ENCODE measurements at places on chromosomes 6 and 20. TPM values are rescaled to one million over a fixed set of nuclear protein-coding genes. Genes with fewer than 3 reads are reported as not detected.
A peak's percentile ranks its signal among the peaks of the same experiment; 100 is the strongest.

Gene EYA2
- total RNA-seq, result 1.7 TPM

Gene FOXP4
- total RNA-seq, result 1.3 TPM

DNA sequence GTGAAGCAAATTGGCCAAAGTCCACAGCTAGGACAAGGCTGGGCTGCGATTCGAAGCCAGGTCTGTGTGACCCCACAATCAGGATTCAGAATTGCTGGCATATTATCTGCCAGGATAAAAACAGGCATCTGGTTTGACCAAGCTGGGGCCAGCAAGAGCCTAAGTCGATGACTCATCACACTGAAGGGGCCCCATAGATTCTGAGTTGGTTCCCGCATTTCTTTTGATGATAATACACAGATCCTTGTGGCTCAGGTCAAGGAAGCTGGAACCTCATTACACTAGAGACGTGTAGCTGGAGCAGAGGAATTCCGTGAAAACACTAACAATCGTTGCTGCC, 6.5 kb downstream of the KCNB1 start:
- no peak overlapping the region for H3K4me3 ChIP-seq
- H3K27me3 ChIP-seq, result peaks cover 3% of the 10 kb centered on the region

DNA sequence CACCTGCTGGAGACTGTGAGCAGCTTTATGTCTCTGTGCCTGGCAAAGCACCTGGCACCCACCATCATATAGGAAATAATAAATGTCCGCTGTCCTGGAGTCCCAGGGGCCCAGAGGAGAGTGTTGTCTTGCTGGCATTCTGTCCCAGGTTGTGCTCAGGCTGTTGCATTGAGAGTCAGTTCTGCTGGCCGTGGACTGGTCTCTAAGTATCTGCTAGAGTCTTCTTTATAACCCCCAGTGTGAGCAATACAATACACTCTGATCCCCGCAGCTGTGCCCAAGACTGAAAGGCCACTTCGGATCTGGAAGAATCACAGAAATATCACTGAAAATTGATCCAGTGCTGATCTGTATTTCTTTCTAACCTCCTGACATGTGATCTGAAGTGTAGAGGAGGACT, 38.3 kb upstream of the HINT3 start:
- H3K27me3 ChIP-seq, result no peaks in the 10 kb centered on the region
- no peak overlapping the region for H3K4me3 ChIP-seq
- no peak for DNase-seq
- H3K4me1 ChIP-seq, result peaks cover 3% of the 10 kb centered on the region
- H3K36me3 ChIP-seq, result no peaks in the 10 kb centered on the region

DNA sequence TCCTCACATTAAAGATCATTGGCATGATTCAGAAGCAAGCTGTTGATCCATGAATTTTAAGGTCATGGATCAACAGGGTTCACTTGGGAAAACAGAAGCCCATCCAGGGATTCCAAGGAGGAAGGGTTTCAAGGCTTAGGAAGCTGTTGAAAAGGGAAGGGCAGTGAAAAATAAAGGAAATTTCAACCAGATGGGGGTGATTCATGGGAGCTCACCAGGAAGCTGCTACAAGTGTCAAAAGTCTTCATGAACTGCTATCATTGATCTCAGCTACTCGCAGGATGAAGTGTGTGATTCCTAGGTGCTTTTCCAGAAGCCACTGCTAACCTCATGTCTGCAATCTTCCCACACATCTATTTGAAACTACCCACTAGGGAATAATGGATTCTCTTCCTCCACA, 26.2 kb downstream of the ADTRP start:
- no peaks in the 10 kb centered on the region for H3K36me3 ChIP-seq
- H3K4me3 ChIP-seq, result no peak overlapping the region
- H3K27me3 ChIP-seq, result no peaks in the 10 kb centered on the region
- DNase-seq, result no peak
- H3K4me1 ChIP-seq, result no peaks in the 10 kb centered on the region
- H3K27ac ChIP-seq, result no peak overlapping the region

GRCh38 chr6:148479497-148479896, 136.9 kb downstream of the SASH1 start:
- no peak overlapping the region for H3K4me3 ChIP-seq
- H3K4me1 ChIP-seq, result no peaks in the 10 kb centered on the region
- no peaks in the 10 kb centered on the region for H3K27me3 ChIP-seq
- H3K36me3 ChIP-seq, result peaks cover 3% of the 10 kb centered on the region
- no peak overlapping the region for H3K27ac ChIP-seq

DNA sequence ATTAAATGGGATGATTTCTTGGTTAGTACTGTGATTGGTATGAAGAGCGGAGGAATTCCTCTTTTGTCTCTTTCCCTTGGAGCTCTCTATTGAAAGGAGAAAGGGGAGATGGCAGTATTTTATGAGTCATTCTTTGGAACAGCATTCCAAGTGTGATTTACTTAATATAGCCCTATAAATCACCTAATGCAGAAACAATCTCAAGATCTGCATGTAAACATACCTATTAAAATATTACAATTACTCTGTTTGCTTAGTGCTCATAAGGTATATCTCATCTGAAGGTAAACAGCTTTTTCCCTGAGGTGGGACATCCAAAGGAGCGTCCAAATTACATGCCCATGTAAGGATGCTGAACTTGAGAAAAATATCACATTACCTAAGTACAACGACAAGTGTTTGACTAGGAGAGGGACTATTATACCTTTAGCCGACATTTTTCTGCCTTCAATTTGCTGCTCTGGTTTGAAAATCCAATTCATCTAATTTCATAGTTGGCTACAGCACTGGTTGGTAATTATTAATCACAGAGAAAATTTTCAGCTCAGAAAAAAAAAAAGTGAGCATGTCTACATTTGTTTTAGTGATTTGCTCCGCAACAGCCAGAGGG, 229.0 kb downstream of the FOXC1 start:
- peak; percentile 79 for DNase-seq
- no peak overlapping the region for H3K4me3 ChIP-seq
- H3K4me1 ChIP-seq, result no peaks in the 10 kb centered on the region

DNA sequence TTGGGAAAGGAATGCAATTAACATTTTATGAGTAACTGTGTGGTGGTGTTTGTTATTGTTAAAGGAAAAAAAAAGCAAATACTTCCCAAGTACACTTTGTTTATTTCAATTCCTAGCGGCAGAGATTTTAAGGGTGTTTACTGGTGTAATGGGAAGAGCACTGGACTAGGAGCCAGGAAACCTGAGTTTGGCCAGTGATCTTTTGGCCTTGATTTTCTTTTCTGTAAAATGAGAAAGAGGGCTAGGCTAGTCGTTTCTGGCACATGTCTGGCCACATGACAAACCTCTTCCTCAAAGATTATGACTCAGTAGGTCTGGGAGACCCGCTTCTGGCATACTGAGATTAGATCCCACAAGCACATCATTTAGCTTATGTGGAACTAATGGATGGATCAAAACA, 428.1 kb upstream of the NOX3 start:
- H3K4me1 ChIP-seq, result no peaks in the 10 kb centered on the region
- DNase-seq, result peak; percentile 83
- H3K27me3 ChIP-seq, result no peaks in the 10 kb centered on the region
- H3K27ac ChIP-seq, result no peak overlapping the region
- H3K36me3 ChIP-seq, result no peaks in the 10 kb centered on the region
- no peak overlapping the region for H3K4me3 ChIP-seq

- H3K4me3 ChIP-seq, result no peak overlapping the region
- H3K4me1 ChIP-seq, result no peaks in the 10 kb centered on the region
- no peak for DNase-seq
- H3K36me3 ChIP-seq, result no peaks in the 10 kb centered on the region
- no peak overlapping the region for H3K27ac ChIP-seq
These were observed 93.1 kb downstream of the BMP5 start for GRCh38 chr6:55782275-55782674.

- H3K4me1 ChIP-seq, result no peaks in the 10 kb centered on the region
- H3K27ac ChIP-seq, result no peak overlapping the region
- no peaks in the 10 kb centered on the region for H3K36me3 ChIP-seq
- DNase-seq, result peak; percentile 67
These were observed 2.1 kb upstream of the RBM38 start for GRCh38 chr20:57388953-57389694.

- H3K27ac ChIP-seq, result no peak overlapping the region
- no peak overlapping the region for H3K4me3 ChIP-seq
- no peak for DNase-seq
- peaks cover 2% of the 10 kb centered on the region for H3K4me1 ChIP-seq
These were observed 3.8 kb upstream of the ENTPD6 start for GRCh38 chr20:25191689-25192088.

DNA sequence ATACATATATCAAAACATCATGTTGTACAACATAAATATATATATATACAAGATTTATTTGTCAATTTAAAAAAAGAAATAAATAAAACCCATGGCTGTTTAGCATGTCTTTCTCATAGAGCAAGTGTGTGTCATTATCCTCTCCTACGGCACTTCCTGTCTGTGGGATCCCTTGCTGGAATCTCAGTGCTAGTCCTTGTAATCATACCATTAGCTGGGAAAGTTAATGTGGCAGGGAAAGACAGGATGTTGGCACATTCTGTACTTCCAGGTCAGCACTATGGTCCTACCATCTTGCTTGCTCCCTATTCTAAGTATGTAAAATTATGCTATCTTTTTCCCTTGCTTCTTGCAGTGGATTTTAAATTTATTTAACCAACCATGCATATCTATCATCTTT, 9.5 kb upstream of the SLC17A3 start:
- H3K27me3 ChIP-seq, result no peaks in the 10 kb centered on the region
- H3K4me1 ChIP-seq, result no peaks in the 10 kb centered on the region
- H3K36me3 ChIP-seq, result no peaks in the 10 kb centered on the region
- H3K4me3 ChIP-seq, result no peak overlapping the region

DNA sequence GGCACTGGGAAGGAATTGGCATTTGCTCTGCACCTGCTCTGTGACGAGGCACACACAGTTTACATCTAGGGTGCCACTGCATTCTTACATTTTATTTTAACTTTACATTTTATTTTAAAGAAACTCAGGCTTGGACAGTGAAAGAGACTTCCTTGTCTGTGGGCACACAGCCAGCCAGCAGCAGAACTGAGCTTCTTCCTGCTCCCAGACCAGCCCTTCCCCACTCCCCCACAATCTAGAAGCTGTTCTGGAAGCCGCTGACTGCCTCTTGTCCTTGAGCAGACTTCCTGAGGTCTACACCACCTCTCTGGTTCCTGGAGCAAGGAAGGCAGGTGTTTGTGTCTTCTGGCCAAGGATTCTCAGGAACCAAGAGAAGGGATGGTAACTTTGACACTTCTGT, 27.9 kb upstream of the CD93 start:
- H3K36me3 ChIP-seq, result no peaks in the 10 kb centered on the region
- DNase-seq, result no peak
- no peak overlapping the region for H3K27ac ChIP-seq
- peaks cover 5% of the 10 kb centered on the region for H3K4me1 ChIP-seq

- no peak overlapping the region for H3K27ac ChIP-seq
- H3K36me3 ChIP-seq, result no peaks in the 10 kb centered on the region
- H3K27me3 ChIP-seq, result no peaks in the 10 kb centered on the region
- H3K4me3 ChIP-seq, result no peak overlapping the region
- peak; percentile 81 for DNase-seq
- peaks cover 2% of the 10 kb centered on the region for H3K4me1 ChIP-seq
These were observed 49.8 kb downstream of the FRK start for GRCh38 chr6:116010790-116011401.

- no peak for DNase-seq
- no peak overlapping the region for H3K4me3 ChIP-seq
- H3K36me3 ChIP-seq, result no peaks in the 10 kb centered on the region
- no peak overlapping the region for H3K27ac ChIP-seq
- H3K27me3 ChIP-seq, result no peaks in the 10 kb centered on the region
- H3K4me1 ChIP-seq, result no peaks in the 10 kb centered on the region
These were observed 215.0 kb downstream of the THBS2 start for GRCh38 chr6:169038691-169039090.

DNA sequence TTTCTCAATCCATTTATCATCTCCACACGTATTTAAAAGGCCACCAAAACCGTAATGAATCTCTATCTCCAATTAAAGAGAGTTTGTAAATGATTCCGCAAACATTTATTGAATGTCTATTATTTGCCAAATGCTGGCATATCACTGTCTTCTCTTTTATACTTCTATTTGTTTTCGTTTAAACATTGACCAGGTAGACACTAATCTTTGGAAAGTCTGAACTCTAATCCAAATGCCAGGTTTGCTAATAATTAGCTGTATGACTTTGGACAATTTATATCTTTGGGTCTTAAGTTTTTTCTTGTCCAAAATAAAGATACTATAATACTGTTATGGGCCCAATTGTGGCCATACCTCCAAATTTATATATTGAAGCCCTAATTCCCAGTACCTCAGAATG, 299.2 kb upstream of the TBX18 start:
- H3K27me3 ChIP-seq, result no peaks in the 10 kb centered on the region

DNA sequence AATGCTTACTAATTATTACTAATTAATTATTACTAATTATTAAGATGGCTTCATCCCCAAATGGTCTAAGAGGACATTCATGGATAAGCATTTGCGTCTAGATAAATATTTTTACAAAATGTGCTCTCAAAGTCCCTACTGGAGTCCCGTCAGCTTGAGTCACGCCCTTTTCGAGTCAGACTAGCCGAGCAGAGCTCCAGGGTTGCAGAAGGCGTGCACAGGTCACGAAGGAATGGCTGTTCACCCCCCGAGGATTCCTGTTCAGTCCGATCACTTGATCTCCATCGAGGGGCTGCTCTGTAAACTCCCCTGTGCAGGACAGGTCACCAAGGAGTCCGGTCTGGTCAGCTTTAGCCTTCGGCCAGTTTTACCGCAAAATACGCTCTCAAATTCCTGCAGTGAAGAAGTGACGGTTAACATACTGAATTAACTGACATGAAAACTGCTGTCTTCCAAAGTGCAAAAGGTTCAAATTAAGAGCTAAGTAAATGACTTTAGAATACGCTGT, 19.9 kb downstream of the TCFL5 start:
- no peaks in the 10 kb centered on the region for H3K36me3 ChIP-seq
- no peak overlapping the region for H3K27ac ChIP-seq
- DNase-seq, result no peak
- H3K4me3 ChIP-seq, result no peak overlapping the region
- no peaks in the 10 kb centered on the region for H3K27me3 ChIP-seq
- H3K4me1 ChIP-seq, result no peaks in the 10 kb centered on the region

DNA sequence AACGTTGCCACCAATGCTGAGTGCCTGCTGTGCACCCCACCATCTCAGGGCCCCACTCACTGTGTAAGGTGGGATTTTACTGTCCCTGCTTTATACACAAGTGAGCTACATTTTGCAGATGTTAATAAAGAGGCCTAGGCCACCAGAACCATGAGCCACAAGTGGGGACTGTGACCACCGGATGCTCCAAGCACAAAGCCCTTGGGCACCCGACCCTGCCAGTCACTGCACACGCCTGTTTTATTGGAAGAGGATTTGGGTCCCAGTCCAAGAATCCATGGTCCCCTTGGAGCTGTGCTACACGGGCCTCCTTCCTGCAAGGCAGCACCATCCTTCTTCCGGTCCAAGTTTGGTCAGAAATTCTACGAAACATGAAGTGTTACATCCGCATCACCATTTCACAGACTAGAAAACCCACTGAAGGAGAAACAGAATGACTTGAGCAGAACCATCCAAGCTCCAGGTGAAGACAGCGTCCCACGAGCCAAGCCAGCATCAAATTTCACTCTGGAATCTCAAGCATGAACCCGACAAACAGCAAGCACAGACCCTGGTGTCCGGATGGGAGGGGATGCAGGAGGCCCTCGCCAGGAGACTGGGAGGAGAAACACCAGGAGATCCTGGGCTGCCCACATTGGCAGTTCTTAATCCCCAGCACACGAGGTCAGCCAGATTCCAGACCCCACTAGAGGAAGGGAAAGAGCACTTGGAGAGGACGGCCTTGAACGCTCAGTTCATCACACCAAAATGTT, 226.9 kb downstream of the DLL1 start:
- no peak overlapping the region for H3K27ac ChIP-seq
- H3K4me1 ChIP-seq, result no peaks in the 10 kb centered on the region
- H3K36me3 ChIP-seq, result no peaks in the 10 kb centered on the region
- H3K27me3 ChIP-seq, result no peaks in the 10 kb centered on the region
- no peak for DNase-seq
- no peak overlapping the region for H3K4me3 ChIP-seq

All from fibroblast of lung (primary cell).